ENCODE measurements at places on chromosomes 2 and 18.

DNA sequence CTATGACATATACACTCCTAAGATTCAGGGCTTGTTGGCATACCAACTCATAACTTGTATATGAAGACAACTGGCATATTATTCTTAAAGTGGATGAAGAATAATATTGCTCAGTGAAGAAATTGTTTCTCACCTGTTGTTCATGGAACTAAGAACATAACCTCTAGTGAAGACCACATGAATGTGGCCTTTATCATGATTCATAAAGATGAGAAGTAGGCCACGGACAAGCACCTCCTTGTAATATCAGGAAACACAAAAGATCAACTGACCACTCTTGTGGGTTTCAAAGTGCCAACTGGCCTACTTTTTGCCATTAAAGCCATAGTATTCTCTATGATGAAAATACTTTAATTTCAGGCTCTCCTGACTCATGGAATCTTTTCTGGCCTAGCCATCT, 407.4 kb downstream of the GRB14 start:
- DNase-seq: no peak

DNA sequence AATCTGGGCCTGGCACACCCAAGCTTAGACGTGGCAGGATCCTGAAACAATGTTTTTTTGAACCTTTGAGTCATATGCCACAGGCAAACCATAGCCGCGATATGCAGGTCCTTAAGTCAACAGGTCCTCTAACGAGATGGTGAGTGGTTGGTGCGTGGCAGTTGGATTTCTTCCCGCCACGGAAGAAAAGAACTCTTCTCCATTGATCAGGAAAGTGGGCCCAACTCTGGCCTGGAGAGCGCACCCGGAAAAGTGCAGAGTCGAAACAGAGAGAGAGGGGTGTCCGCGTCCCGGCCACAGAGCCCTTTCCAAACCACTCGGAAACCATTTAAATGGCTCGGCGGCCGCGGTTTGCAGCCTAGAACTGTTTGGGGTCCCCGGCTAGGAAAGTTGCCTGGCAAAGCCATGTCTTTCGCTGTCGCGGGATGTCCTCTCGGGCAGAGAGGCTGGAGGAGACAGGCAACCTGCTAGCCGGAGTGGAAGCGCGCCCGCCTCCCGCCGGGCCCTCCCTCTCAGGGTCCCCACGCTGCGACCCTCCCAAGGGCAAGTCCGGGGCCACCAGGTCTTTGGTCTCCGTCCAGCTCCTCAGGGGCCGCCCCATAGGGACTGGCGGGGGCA, 777 bp downstream of the GALNT3 start:
- DNase-seq: no peak

GRCh38 chr2:202508686-202509085, 126.1 kb upstream of the FAM117B start:
- DNase-seq: no peak

- DNase-seq: peak; percentile 26
These were observed 305.4 kb downstream of the NCKAP5 start for GRCh38 chr2:133262893-133263292.

GRCh38 chr2:112216167-112216566, 38.7 kb downstream of the ZC3H8 start:
- peak; percentile 12 for DNase-seq

DNA sequence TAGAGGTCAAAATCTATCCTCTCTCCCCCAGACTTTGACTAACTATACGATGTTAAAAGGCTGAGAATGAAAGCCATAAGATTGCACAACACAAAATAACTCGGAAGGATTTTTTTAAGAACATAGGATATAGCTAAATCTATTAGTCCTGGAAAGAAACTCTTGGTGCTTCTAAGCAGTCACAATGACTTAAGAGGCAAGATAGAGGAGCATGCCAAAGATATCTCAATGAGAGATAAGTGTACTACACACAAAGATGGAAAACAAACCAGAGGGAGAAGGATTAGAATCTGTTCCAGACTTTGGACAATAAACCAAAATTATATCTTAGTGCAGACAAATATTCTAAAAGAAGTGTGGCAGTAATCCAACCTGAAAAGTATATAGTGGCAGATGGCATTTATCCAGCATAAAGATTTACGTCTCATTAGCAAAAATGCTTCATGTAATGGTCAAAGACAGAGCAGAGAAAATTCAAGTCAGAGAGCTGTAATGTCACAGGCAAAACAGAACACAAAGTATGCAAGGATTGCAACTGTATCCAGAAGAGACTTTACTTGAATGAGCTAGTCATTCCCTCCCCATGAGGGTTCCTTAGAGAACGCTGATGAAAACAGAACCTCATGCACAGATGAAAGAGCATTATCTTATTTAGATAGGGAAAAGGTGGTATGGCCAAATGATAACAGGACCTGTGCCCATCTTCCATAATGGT, 28.8 kb upstream of the EVA1A start:
- DNase-seq: no peak

DNA sequence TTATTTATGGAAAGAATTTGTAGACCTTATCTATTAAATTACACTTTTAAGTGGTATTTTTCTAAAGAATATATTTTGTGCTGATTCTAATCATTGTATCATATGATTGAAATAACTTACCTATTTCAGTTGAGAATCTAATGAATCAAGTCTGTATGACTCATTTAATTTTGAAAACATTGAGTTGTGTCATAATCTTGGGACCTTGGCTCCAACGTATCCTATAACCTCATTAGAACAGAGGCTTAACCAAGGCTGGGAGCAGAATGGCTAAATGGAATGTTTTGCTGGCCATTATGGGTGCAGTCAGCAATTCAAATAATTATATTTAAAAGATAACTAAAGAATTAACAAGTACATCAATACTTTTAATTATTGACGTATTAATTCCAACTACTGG, 19.6 kb upstream of the GULP1 start:
- DNase-seq: no peak

DNA sequence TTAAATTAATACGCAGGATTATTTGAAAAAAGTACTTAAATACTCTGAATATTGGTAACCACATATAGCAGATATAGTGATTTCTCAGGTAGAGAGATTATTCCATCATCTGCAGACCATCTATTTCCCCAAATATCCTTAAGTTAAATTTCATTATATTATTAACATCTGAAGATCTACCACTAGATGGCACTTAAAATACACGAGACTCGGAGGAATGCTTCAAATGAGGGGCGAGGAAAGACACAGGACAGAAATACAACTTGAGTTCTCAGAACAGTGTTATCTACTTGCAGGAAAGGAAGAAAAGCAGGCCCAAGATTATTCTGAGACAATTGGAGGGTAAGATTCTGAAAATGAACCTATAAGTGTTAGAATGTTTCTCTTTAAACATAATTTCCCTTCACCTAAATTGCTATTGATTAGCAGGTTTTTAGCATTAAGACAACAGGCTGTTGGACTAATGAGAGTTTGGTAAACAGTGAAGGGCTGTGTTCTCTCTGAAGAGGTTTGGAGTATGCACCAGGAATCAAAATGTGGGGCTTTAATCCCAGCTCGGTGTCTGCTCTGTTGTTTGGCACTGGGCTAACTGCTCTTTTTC, 76.9 kb upstream of the GCFC2 start:
- peak; percentile 43 for DNase-seq

DNA sequence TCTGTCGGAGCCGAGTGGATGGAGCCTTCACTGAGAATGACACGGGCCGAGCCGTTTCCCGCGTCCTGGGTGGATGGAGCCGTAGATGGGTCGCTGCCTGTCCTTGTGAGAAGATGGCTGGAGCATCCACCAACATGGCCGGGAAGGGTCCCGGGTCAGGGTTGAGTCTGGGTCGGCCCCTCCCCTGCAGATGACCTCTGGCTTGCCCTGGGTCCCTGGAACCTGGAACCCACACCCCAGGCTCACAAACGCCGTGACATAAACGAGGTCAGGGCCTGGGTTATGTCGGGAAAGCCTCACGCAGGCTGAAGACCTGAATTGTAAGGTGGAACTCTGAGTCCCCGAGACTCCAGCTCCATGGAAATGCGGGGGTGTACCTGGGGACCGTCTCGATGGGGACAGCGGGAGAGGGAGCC, 94.9 kb downstream of the NFATC1 start:
- DNase-seq: no peak

- no peak for DNase-seq
These were observed 49.0 kb downstream of the SDC1 start for GRCh38 chr2:20175931-20176330.

DNA sequence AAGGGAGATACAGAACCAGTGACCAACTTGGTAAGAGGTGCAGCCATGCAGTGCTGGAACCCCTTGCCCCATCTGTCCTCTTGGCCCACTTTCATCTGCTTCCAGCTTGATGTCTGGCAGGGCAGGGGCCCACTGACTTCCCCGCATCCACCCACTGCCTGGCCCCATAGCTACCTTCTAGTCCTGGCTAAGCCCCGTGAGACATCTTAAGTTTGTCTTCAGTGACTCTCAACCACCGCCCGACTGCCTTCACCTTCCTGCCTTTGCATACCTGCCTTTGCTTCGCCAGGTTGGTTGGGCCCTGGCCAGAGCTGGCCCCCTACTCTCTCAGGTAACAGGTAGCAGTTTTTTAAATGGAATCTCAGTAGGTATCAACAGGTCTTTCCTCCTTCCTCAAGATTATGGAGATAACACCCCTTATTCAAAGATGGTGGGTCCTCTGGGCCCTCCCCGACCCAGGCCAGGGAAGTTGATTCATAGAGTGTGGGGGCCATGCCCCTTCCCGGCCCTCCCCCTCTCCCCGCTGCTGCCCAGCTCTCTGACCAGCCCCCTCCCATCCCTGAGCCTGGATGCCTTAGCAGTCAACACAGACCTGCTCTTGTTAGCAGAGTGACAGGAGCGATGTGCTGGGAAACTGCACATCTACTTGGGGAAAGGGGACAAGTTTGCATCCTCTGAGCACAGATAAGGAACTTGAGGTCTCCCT, 2.8 kb downstream of the ARID5A start:
- DNase-seq: no peak

DNA sequence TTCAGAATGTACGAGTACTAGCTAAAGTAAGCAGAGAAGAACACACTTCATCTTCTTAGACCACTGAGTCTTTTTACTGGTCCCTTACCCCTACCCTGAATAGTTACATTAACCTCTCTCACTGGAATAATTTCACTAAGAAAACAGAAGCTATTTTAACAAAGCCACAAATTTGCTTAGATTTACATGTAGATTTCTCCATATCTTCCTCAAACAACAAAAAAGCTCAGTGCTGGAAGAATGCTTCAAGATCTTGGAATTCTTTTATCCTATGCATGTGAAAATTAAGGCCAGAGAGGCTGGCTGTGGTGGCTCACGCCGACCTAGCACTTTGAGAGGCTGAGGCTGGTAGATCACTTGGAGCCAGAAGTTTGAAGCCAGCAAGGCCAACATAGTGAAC, 35.2 kb downstream of the MOGAT1 start:
- no peak for DNase-seq

- no peak for DNase-seq
These were observed 24.6 kb upstream of the CERS6 start for GRCh38 chr2:168431301-168432024.

DNA sequence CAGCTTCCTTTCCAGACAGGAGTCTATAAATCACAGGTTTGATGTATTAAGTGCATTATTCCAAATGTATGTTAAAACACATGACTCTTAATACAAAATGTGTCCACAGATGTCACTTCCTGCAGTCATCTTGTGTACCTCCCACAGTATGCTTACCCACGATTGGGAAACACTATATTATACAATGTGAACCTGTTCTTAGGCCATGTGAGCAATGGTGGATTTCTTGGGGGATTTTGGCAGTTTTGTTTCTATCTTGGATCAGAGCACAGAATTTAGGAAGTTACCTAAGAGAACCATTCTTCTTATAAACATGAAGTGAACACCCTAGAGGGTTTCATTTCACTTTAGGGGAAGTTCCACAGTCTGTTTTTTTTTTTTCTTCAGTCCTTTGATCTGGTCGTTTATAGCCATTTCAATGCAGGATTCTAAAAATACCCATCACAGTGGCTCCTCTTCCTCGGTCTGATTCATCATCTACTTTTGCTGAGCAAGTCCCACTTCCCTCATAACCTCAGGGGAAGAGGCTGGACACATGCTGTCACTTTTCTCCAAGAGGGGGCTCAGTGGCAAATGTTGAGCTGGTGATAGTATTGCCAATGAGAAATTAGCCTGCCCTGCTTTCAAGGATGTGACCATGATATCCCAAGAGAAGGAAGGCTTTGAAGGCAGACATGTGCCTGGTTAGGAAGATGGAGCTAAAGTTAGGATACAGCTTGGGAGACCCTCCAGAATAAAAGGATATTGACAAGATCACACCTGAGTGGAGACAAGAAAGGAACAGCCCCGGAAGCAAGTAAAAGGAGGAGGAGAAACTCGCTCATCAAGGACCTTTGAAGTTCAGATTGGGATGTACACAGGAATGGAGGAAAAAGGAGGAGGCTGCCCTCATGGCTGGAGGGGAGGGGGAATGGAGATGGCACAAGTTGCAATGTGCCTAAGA, 22.6 kb downstream of the PLEK start:
- DNase-seq: no peak

- no peak for DNase-seq
These were observed 6.3 kb downstream of the THUMPD2 start for GRCh38 chr2:39772812-39773152.
